ENCODE measurements at places on chromosomes 11 and 22. TPM values are rescaled to one million over a fixed set of nuclear protein-coding genes. Genes with fewer than 3 reads are reported as not detected.
A peak's percentile ranks its signal among the peaks of the same experiment; 100 is the strongest.

DNA sequence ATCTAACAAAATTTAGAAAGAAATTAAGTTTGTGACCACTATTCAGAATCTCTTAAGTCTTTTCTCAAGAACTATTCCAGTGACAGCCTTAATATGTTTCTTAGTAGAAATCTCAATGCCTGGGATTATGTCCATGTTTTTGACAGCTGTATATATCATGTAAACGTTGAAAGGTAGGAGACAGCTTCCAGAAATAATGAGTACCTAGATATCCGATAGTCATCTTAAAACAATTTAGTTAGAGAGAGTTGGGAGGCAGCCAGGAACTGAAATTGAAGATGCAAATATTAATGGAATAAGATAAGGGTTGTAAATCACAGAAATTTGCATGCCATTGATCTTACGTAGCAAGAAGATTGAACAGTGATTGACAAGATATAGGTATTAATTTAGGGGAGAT is 955.2 kb downstream of the JRKL start:
- no peak for DNase-seq

GRCh38 chr22:24106385-24107381 is 74.6 kb upstream of the SUSD2 start:
- DNase-seq = peak; percentile 23

DNA sequence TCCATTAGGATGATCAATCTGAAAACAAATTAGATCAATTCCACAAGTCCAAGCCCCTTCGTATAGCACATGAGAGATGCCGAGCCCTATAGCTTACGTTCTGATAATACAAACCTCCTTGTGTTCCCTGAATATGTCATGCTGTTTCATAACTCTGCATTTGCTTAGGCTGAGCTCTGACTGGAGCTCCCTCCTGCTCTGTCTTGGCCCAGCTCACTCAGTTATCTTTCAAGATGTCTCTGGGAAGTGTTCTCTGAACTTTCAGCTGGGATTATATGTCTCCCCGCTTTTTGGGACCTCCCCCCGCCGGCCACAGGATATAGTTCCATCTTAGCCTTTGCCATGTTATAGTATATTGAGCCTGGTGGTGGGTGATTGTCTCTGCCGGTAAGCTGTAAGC is 44.0 kb downstream of the FDX1 start:
- no peak for DNase-seq

DNA sequence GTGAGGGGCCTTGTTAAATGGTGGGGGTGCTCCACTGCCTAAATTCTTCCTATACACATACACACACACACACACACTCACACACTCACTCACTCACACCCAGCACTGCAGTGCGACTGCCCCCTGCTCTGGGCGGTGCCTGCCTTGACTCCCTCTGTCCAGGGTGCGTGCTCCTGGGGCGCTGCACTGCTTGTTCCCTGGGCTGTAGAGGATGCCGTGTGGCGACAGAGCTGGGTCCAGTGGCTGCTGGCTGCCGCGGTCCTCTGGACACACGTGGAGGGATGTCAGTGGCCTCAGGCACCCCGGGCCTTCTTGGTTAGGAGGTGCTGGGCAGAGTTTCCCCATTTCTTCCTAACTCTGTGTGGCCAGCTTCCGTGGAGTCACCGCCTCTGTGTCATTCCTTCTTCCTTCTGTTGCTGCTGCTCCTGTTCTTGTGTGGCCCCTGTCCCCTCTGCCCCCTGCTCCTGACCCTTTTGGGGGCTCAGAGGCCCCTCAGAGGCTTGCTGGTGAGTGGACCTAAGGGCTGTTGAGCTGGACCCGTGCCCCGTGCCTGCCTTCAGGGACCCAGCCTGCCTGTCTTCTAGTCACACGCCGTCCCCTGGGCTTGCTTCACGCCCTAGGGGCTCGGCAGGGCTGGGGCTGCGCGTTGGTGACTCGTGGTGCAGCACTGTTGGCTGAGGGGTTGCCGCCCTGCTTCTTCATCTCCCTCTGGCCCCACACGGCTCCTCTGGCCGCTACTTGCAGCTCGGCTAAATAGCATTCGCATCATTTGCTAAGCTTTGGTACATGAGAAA is 147.0 kb downstream of the TBC1D22A start:
- DNase-seq = no peak

DNA sequence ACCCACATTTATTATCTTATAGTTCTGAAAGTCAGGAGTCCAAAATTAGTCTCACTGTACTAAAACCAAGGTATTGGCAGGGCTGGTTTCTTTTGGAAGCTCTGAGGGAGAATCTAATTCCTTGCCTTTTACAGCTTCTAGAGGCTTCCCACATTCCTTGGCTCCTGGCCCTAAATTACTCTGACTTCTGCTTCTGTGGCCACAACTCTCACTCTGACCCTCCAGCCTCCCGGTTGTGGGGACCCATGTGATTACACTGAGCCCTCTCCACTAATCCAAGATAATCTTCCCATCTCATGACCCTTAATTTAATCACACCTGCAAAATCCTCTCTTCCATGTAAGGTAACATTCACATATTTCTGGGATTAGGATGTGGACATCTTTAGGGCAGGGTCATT is 110.9 kb downstream of the ARL14EP start:
- DNase-seq = no peak

Gene HEPHL1
- total RNA-seq = not detected

DNA sequence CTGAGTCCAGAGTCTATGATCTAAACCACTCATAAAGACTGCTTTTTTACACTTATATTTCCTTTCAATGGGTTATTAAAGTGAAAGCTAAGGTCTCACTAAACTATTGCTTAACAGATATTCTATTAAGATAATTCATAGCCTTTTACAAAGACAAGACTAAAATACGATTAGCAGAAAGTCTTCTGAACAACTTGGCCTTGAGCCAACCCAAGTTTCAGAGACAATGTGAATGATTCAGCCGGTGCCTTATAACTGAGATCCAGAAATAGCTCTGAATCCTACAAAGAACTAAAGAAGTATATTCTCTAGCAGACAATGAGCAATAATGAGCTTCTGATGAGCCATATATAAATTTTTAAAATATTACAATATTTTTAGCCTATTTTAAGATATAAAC is 41.5 kb upstream of the CARD18 start:
- no peak for DNase-seq

- no peak for DNase-seq
Measured at GRCh38 chr11:129930296-129930695, 34.9 kb upstream of the NFRKB start.

Measured in activated B cell treated with CpG ODN at 0.5 μM for 24 hours (primary cell).